WERI-Rb-1 (cell line): ENCODE measurements at places on chromosomes 7 and 10.

DNA sequence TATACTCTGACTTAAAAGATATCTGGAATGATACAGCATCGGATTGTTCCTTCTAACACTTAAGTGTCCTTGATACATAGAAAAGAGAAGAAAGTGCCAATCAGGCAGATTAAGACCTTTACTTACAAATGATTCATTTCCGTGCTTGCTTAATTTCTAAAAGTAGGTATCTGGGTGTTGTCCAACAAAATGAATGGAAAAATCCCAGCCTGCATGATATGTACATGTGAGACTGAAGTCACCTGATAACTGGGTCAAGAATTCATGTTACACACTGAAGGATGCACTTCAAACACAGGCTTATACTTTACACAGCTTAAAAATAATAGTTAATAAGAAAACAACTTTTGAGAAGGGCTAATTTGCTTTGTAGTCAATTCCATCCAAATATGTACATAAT is 25.2 kb upstream of the PLXDC2 start:
- no peak for DNase-seq

DNA sequence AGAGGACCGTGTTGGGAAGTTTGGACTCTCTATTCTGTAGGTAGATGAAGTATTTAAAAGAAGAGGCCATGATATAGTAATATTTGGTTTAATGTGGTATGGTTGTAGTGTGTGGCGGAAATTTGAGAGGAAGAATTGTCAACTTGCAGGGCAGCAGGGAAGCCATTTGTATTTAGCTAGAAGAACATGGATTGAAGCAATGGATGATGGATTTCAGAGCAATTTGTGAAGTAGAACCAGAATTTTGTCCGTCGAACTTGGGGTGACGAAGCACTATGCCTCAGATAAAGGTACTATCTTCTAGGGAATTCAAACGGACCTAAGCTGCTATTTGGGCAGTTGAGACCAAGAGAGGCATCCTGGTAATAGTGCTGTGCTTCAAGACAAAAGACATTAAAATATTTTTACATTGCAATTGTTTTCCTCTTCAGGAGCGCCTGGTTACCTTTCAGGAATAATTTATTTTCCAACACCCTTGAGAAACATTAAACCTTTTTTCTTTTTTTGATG is 615 bp upstream of the WBP1L start:
- no peak for DNase-seq

DNA sequence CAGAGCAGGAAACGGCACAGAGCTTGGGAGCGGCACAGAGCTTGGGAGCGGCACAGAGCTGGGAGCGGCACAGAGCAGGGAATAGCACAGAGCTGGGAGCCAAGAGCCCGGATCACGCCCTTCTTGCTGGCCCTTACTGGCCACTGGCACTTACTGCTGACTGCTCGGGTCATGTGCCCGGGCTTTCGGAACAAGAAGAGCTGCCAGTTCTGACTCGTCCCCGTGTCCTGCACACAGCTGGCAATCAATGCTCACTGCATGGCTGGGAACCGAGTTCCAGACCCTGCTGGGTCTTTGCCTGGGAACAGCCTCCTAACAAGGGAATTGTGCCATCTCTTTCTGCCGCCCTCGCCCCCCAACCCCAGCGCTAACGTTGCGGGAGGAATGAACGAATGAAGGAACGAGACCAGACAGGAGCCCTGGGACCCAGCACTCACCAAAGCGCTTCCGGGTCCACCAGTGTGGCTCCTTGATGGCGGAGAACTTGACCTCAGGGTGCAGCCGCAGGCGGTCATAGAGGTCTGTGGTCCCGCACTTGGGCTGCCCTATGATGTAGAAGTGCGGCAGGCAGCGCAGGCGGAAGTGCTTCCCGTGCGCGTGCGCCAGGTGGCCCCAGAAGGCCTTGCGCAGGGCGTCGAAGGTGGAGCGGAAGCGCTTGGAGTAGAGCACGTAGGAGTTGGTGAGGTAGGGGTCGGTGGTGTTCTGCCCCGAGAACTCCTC is 49.1 kb downstream of the CHST15 start:
- no peak for DNase-seq

DNA sequence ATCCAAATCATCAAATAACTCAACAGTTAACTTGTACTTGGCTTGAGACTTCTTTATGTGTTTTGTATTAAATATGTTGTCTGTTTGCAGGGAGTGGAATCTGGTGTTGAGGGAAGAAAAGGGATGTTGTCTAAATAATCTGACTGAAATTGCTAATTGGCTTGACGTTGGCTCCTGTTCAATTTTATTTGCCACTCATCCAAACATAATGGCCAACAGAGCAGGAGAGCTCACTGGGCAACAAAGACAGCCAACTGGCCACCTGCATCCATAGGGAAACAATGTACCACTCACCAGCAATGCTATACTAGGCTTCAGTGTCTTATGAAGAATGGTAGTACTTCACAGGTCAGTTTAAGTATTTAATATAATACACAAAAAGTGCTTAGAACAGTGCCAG is 80.5 kb downstream of the FAM13C start:
- DNase-seq = no peak

DNA sequence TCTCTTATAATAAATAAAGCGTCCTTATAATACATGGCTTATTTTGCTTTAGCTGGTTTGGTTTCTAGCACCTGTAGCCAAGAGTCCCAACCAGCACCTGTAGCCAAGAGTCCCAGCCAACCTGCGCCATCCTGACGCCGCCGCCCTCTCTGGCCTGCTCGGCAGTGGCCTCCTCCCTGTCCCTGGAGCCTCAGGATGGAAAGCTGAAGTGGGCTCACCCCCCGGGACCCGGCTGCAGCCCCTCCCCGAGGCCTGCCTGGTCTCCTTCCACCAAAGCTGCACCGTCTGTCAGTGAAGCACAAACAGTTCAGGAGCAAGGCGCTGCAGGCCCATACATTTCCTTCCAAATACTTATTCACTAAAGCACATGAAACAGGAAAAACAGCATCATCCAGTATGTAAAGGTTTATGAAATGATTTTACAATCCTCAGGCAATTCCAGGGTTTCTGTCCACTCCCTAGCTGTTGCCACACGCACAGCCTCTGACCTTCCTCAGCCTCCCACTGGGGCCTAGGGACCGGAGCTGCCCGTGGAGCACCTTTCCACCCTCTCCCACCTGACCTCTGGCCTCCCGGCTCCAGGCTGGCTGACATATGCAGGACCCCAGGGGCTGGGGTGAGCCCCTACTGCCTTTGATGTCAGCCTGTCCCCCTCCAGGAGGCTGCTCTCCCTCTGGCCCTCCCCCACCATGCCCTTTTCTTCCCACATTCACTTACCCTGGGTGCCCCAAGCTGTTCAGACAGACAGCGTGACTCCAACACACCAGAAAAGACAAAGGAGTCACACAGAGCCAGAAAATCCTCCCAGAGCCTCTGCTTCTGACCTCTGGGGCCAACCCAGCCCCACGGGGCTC is 149.6 kb upstream of the PPP2R2D start:
- DNase-seq = no peak

- no peak for DNase-seq
Observed at GRCh38 chr7:20217193-20217948, at the start of gene MACC1. MACC1 (minus strand) TSS chr7:20217384; CDS start chr7:20161862, 55,522 bp downstream.

DNA sequence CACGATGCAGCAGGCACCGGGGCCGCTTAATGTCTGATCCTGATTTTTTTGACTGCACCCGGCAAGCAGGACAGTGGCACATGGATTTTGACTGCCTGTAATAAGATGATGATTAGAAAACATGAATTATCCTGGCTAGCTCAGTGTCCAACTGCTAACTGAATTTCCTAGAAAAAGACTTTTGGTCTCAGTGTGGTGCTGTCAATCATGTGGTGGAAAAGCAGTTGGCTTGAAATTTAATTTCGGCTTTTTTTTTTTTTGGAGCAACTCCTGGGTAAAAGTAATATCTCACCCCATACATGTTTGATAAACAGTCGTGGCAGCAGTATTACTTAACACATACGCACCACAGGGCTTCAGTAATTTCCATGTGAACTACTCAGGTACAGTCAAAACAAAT is 227.7 kb downstream of the FANK1 start:
- no peak for DNase-seq

DNA sequence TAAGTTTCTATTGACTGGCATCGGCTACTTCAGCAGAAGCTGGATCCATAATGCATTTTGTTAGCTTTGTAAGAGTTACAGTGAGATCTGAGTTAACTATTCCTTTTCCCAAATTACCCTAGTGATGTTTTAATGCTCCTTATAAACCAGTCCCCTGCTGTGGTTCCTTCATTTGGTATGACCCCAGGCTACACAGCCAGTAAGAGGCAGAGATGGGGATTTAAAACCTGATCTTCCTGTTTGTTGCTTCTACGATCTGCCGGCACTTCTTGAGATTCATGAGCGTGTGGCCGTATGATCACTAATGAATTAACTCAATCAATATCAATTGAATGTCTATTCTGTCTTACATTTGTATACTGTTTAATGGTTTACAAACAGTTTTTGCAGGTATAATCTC is 86.1 kb downstream of the CACNB2 start:
- no peak for DNase-seq

- DNase-seq = no peak
Observed at GRCh38 chr10:120511165-120511564, 54.1 kb downstream of the PLPP4 start.

DNA sequence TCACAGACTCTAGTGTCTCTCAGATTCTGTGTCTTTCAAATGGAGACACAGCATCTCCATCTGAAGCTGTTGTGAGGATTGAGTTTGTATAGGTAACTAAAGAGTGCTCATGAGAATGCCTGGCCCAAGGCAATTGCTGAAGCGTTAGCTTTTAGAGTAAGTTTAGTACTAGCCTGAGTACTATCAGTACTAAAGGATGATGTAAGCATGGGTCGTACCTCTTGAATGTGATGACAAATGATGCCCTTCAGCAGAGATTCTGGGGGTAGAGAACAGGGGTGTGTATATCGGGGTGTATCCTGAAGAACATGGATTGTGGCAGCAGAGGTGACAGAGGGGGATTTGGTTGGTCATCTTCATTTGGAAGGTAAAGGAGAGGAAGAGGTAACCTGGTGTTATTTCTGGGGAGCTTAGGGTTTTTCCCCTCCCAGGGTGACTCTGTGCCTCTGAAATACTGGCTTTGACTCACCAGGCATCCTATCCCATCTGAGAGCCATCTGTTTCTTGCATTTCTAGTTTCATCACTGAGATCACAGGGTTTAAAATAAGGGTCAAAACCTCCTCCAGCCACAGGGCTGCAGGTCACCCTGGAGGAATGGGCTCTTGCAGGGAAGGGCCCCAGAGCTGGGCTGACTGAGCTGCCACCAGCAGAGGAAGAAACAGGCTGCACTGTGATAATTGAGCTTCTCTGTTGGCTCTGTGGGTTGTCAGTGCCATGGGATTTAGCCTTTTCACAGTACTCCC is 756.0 kb downstream of the KCNMA1 start:
- DNase-seq = no peak

- DNase-seq = peak; percentile 26
Observed at GRCh38 chr7:141071855-141072547, 1.9 kb upstream of the TMEM178B start.

- DNase-seq = no peak
Observed at GRCh38 chr7:144818511-144818910, 17.3 kb downstream of the TPK1 start.

DNA sequence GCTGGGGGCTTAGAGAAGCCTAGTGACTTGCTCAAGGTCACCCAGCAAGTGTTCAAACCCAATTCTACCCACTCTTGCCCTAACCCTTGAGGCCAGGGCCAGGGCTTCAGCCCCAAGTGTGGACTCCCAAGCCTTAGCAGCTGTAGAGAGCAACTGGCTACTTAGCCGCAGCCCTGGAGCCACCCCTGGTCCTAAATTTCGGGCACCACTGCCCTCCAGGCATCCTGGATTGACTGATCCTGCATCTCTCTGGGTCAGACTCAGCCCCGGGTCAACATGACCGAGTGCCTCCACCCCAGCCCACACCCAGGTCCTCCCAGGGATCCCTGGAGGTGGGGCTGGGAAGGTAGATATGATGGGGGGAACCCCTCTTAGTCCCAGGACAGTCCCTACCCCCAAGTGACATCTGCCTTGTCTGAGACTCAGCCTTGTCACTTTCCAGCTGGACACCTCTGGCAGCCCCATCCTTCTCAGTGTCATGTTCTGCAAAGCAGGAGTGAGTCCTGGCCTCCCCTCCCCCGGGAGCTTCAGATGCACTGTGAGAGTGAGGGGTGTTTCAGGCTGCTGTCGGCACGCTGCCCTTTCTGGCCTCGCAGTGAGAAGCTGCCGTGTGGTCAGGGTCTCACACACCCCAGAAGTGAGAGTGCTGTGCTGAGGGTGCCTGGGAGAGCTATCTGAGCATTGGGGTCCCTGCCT is 89.8 kb downstream of the ZMIZ1 start:
- no peak for DNase-seq

- DNase-seq = peak; percentile 54
Observed at GRCh38 chr10:79149662-79150443, 81.1 kb downstream of the ZMIZ1 start.

GRCh38 chr7:129778770-129779601 is 167.5 kb downstream of the NRF1 start:
- DNase-seq = peak; percentile 55

- DNase-seq = no peak
Observed at GRCh38 chr7:141619745-141620144, 68.5 kb downstream of the AGK start.
